Endothelial cell of umbilical vein (primary cell): ENCODE measurements at places on chromosomes 12 and 14. TPM values are rescaled to one million over a fixed set of nuclear protein-coding genes. Genes with fewer than 3 reads are reported as not detected.
A peak's percentile ranks its signal among the peaks of the same experiment; 100 is the strongest.

DNA sequence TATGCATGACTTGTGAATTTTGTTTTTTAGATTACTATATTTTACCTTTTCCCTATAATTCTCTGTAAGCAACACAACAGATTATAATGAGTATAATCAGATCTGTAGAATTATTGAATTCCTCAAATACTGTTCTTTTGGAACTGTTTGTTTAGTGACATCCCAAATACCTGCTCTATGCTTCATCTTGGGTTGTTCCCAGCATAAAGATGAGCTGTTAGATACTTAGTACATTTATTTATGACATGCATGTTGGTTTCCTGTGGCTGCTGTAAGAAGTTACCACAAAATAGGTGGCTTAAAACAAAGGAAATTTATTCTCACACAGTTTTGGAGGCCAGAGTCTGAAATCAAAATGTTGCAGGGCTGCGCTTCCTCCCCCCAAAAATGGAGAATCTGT, 78.4 kb downstream of the PTPRR start:
- DNase-seq = no peak

DNA sequence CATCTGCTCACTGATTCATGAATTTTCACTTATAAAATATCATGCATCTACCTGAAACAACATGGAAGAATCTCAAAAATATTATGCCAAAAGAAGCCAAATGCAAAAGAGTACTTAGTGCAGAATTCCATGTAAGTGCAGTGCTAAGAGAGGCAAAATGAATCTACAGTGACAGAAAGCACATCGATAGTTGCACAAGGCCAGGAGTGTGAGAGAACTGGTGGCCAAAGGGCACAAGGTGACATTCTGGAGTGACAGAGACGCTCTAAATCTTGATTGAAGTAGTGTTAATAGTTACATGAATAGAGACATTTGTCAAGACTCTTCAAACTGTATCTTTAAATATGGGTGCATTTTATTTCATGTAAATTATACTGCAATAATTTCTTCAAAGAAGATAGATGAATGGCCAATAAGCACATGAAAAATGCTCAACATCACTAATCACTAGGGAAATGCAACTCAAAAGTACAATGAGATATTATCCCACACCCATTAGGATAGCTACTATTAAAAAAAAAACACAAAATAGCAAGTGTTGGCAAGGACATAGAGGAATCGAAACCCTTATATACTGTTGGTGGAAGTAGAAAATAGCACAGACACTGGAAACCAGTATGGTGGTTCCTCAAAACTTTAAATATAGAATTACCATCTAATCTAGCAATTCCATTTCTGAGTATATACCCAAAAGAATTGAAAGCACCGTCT, 71.7 kb upstream of the KICS2 start:
- DNase-seq = no peak

DNA sequence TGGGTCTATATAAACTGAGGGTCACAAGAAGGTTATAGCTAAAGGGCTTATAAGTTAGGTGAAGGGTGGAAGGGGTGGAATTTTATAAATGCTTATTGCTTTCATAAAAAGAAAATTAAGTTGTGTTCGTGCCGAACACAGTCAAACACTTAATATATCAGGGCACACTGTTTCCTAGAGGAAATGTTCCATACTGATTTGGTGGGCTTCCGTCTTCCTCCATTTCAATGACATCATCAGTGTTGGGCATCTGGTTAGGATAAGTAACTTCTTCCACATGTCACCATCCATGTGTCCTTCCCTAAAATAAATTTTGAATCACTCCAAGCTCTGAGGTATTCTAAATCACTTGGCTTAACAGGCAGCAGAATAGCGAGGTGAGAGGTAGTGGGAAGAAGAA, 466.4 kb downstream of the MED13L start:
- no peak for DNase-seq

DNA sequence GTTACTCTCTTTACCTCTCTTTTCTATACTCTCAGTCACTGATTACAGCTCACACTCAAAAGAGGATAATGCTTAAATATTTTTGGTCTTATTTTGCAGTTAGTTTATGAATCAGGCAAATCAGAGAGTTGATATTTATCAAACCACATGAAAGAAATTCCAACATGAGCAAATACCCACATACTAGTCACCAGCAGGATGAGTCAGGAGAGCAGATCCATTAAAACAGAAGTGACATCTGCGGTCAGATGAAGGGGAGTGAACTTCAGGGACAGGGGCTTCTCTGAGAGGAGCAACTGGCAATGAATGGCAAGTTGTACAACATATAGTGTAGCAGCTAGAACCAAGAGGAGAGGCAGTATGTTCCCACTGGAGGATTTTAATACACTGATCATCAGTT, 258.7 kb downstream of the SYT10 start:
- DNase-seq = no peak

DNA sequence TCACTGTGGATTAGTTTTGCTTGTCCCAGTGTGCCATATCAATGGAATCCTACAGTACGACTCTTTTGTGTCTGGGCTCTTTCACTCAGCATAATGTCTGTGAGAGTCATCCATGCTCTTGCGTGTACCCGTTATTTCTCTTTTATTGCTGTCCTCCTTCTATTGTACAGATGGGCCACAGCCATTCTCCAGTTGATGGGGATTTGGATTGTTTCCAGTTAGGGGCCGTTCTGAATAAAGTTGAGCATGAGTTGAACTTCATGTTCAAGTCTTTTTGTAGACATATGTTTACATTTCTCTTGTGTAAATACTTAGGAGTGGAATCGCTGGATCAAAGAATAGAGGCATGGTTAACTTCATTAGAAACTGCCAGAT, 38.3 kb downstream of the MYO1H start:
- no peak for DNase-seq

DNA sequence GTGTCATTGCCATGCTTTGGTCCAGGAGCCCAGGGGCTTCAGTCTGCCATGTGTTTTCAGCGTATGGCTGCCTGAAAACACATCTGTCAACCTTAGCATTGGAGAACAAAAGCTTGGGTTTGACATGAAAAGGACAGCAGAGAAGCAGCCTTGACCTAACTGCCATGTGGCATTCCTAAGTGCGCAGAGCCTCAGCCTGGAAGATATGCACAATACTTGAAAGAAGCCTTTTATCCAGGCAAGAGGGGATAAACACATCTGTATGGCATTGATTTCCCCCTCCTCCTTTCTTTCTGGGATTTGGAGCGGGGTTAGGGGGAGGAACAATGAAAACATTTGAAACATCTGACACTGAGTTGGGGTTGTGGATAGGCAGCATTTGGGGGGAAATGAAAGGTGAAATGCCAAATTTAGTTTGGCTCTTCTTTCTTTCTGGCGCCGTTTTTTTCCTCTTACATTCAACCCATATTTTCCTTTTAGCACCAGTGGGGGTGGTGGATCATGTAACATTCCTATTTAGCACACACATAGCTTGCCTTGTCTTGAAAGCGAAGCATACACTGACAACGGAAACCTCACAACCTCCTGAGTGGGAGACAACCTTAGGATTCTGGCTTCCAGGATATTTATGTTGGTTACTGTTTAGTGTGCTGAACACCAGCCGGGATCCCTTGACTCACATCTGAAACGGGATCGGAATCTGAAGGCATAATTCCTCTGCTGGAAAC, 177.0 kb downstream of the C12orf75 start:
- peak; percentile 60 for DNase-seq

- peak; percentile 64 for DNase-seq
Measured at GRCh38 chr12:23083267-23083666, 458.3 kb downstream of the ETNK1 start.

The PRICKLE1 gene
- 69.0 and 86.0 TPM in 2 replicates for total RNA-seq

DNA sequence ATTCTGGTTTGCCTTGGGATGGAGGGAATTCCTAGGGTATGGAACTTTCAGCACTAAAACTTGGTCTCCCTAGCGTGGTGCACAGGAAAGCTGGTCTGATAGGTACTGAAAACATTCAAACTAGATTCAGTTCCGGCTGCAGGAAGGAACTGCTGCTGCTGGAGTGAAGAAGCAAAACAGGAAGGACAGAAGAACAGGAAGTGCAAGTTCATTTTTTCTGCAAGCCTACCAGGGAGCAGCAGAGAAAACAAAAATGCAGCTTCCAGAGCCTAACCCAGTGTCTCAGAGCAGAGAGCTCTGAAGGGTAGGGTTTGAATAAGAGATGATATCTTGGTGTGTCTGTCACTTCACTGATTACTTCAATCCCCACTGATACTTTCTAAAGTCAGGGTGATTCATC, 165.2 kb downstream of the VRK1 start:
- no peak for DNase-seq

The PLEKHG7 gene
- not detected in 2 replicates for total RNA-seq

GRCh38 chr12:56522411-56523193, 982 bp downstream of the RBMS2 start:
- DNase-seq = peak; percentile 58

The DTX1 gene
- 0.14 and 0.22 TPM in 2 replicates for total RNA-seq

GRCh38 chr12:68622250-68622649, 11.6 kb downstream of the RAP1B start:
- DNase-seq = no peak

DNA sequence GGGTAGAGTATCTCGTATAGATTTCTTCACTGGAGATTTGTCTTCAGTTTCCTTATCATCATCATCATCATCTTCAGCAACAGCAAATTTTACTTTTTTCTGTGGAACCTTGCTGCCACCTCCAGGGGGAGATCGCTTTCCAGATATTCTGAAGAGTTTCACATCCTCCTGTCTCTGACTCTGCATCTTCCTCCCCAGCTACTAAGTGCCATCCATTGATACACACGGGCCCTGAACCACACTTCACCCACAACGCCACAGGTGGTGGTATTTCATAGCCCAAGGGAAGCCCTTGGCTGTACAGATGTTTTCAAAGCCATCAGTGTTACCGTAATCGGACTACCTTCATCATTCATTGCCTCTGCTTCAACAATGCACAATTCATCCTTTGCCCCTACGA, 82.2 kb downstream of the PPP2R5C start:
- no peak for DNase-seq

DNA sequence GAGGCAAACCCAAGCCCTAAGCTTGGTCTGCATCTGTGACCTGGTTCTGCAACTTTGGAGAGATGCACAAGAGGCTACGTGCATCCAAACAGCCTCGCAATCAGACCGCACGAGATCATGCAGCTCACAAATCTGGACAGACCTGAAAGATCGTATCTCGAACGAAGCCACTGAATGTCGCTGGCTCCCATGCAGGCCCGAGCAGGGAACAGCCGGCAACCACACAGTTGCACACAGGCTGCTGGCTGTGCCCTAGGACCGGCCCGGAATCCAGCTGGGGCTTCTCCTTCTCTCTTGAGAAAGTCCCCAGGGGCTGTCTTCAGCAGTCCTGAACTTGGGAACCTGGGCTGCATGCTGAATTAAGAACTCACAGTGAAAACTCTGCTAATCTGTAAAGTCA, 27.9 kb downstream of the WNT5B start:
- no peak for DNase-seq

GRCh38 chr14:76133103-76133502, 18.6 kb upstream of the GPATCH2L start:
- DNase-seq = peak; percentile 36

The GZMB gene
- total RNA-seq = not detected in 2 replicates

DNA sequence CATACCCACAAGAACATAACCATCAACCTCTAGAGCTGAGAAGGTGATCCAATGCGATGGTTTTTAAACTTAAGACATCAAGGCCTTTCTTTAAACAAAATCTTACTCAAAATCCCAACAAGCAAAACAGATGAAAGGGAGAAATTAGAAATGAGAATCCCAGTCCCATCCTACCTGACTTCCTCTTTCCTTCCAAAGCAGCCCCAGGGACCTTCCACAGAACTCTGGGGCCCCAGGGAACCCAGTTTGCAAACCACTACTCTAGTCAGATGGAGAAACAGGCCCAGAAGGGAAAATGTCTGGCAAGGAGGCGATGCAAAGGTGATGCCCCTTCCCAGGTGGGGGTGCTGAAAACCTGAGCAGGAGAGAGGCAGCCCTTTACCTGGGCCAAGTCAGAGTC, 29.0 kb upstream of the CMKLR1 start:
- no peak for DNase-seq

The DIO3 gene
- total RNA-seq = not detected in 2 replicates

GRCh38 chr14:32087907-32088306, 10.8 kb downstream of the ARHGAP5 start:
- no peak for DNase-seq

GRCh38 chr12:75717902-75718301, 206.5 kb upstream of the KRR1 start:
- DNase-seq = no peak

- DNase-seq = no peak
Measured at GRCh38 chr12:123896767-123897166, 75.9 kb downstream of the CCDC92 start.

GRCh38 chr14:78170203-78170602, at the start of gene NRXN3:
Gene NRXN3 (plus strand): TSS chr14:78170373. CDS start chr14:78243094, 72,721 bp downstream.
- no peak for DNase-seq

DNA sequence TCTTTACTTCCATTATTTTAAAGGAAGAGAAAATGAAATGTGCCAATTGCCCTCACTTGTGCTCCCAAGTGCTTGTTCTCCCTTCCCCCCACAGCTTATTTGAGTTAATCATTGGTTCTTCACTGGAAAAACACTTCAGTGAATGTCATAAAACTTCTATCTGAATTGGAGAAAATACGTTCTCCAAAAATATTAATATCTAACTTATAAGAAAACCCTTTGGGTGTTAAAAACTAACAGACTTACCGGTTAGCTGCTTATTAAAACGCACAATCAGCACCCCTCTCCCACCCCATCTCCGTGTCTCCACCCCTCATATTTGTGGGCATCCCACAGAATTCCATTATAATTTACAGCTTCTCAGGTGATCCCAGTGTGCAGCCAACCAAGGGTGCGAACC, 31.7 kb downstream of the PLEKHA5 start:
- no peak for DNase-seq

DNA sequence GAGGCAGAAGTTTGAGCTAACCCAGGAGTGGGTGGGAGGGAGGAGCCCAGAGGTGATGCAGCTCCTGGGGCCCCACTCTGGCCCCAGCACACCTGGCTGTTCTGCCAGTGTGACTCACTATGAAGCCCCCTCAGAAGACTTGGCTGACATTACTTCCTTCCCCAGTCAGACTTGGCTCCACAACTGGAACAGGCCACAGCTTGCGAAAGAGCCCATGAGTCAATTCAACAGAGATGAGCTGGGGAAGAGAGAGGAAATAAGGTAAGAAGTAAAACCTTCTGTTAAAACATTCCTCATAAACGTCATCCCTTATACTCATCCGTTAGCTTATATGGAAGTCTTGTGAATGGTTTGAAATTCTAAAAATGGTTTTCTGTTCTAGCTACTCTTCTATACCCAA, 245.9 kb downstream of the ADAMTS20 start:
- DNase-seq = peak; percentile 42

The LTBP2 gene
- 264 and 268 TPM in 2 replicates for total RNA-seq

The KLRG1 gene
- total RNA-seq = 2.8 and 4.4 TPM in 2 replicates

The SYNDIG1L gene
- total RNA-seq = not detected in 2 replicates

The SLC25A47 gene
- not detected in 2 replicates for total RNA-seq

DNA sequence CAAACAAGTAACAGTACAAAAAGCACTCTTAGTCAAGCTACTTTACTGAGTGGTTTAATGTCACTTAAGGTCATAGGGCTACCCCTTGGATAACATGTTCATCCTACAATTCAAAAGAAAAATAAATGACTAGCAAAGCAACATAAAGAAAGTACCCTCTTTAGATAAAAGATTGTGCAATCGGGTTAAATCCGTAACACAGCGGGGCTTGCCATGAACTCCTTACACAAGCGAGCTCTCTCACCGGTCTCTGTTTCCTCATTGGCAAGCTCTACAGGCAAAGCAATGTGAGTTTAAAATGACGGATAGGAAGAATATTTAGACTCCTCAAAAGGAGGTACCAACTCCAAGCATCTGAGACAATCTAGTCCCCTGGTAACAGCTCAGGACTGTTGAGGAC, 140.6 kb downstream of the EGLN3 start:
- no peak for DNase-seq

The CLEC9A gene
- not detected in 2 replicates for total RNA-seq

GRCh38 chr14:71121711-71122110, 214.5 kb downstream of the PCNX1 start:
- no peak for DNase-seq

GRCh38 chr12:97940105-97940504, 477.5 kb downstream of the RMST start:
- DNase-seq = no peak
